ENCODE measurements at places on chromosomes 3 and 15.

DNA sequence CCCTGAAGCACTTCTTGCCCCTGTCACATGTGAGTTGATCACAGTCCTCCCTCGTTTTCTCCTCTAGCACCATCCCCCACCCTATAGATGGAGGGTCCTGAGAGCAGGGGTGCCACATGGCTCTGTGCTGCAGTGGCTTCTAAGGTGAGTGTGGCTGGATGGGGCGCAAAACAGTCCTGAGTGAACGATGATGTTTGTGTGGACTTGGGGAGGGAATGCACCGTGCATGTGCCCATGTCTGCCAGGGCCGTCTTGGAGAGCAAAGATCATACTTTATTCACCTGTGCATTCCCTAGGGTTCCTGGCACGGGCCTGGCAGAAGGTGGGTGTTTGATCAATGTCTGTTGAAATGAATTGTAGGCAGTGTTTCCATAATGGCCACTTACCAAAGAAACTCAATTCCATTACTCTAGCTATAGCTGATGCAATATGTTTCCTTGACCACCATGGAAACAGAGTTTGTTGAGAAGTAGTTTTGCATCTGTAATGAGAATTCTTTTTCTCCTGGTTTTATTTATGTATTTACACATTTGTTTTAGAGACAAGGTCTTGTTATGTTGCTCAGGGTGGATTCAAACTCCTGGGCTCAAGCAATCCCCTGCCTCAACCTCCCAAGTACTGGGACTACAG is 58.0 kb downstream of the ABTB1 start:
- no peak for DNase-seq

DNA sequence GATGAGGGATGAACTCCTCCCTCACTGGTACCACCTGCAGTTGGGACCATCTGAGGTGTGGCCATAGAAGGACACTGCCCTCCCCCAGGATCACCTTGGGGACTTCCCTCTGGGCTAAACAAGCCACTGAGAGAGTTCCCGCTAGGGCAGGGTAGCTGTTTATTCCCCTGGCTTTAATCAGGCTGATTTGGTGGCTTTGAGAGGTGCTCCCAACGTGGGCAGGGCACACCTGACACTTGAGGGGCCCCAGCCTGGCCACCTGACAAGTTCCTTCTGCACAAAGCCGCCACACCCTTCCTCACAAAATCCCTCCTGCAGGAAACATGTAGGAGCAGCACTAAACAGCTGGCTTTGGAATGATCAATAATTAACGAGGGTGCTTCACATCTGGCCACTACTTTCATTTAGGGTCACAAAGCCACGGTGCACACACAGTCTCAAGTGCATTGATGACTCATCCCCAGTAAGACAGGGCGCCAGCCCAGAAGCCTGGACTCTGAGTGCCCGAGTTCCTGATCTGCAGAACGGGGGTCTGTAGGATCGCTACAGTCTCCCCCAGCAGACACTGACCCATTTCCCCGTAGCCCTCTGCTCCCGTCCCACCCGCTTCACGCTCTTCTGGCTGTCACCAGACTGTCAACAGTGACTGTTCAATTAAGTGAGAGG is 75.1 kb downstream of the ATP10A start:
- no peak for DNase-seq

GRCh38 chr15:70050441-70050840 is 47.3 kb downstream of the TLE3 start:
- DNase-seq: no peak

GRCh38 chr3:126979046-126979628 is 3.8 kb upstream of the PLXNA1 start:
- no peak for DNase-seq

DNA sequence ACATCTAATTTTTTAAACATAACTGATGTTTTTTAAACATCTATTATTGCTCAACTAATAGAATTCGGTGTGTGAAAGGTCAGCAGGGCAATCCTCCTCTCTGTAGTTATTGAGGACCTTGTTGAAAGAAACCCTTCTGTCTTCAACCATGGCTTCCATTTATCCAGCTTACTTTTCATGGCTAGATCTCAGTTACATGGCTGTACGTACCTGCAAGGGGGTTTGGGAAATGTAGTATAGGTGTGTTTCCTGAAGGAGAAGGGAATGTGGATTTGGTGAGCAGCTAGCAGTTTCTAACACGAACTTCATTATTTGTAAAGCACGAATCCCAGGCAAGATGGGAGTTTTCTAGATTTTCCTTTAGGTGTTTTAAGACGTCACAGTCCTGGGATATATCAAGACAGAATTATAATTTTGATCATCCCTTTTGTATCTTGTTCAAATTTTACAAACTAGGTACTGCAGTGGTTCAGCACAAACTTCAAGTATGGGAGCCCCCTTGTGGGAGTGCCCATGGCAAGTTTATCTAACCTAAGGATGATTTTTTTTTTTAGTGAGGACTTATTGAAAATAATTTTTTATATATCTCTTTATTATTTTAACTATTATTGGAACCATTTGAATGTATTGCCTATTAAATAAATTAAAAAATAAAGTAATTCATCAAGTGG is 41.6 kb downstream of the FBXL2 start:
- DNase-seq: no peak

DNA sequence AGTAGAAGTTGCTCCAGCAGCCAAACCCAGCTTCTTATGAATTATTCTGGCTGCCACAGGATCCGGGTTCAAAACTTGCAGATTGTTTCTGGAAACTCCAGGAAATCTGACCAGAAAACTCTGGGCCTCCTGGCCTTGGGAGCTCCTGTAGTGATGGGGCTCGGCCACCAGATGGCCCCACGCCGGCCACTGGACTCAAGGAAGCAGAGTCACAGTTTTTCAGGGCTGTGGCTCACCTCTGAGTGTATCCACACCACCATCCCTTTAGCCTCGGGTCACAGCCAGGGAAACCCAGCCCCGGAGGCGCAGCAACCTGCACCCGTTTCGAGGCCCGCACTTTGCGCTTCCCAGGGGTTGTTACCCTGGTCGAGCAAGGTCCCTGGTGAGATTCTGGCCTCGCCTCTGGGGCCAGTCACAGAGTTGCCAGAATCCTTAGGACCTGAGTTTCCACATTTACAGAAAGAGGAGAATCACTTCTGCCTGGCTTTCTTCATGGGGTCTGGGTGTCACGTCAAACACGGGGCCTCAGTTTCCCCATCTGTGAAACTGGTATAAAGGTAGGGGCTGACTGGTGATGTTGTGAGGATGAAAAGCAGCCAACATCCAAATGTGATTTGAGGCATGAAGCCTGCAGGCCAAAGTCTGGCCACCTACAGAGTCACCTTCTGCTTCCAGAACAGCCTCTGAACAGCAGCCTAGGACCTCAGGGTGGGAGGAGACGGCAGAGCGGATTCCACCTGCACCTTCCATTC is 53.5 kb upstream of the LCTL start:
- no peak for DNase-seq

- no peak for DNase-seq
Measured at GRCh38 chr3:179531576-179531975, 31.1 kb upstream of the ACTL6A start.
